Hepatocyte (in vitro differentiated cells): ENCODE measurements at places on chromosomes 2 and 18. TPM values are rescaled to one million over a fixed set of nuclear protein-coding genes. Genes with fewer than 3 reads are reported as not detected.

GRCh38 chr18:59075923-59076322 is 63.8 kb upstream of the SEC11C start:
- H3K36me3 ChIP-seq = no peaks in the 10 kb centered on the region
- H3K4me1 ChIP-seq = no peaks in the 10 kb centered on the region
- DNase-seq = no peak
- H3K4me3 ChIP-seq = no peak overlapping the region

GRCh38 chr2:191526091-191526490 is 151.8 kb upstream of the NABP1 start:
- no peaks in the 10 kb centered on the region for H3K36me3 ChIP-seq
- no peak overlapping the region for H3K27ac ChIP-seq
- H3K27me3 ChIP-seq = no peaks in the 10 kb centered on the region
- H3K4me1 ChIP-seq = no peaks in the 10 kb centered on the region

DNA sequence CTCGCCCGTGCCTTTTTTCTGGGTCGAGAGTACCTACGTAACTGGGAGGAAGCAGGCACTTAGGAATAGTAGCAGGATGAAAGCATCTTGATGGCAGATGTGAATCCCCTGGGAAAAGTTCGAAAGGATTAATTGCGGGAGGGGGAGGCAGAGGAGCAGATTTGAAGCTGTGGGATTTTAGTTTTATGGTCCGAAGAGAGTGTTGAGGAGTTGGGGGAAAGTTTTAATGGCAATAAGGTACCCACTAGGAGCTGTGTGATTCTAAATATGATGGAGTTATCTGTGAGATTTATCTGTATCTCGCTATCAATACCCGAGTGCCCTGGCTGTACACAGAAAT is 1.1 kb downstream of the AGFG1 start:
- peak overlapping the region; percentile 88 for H3K4me3 ChIP-seq
- DNase-seq = no peak
- H3K27ac ChIP-seq = peak overlapping the region; percentile 99
- H3K27me3 ChIP-seq = no peaks in the 10 kb centered on the region
- H3K4me1 ChIP-seq = peaks cover under 1% of the 10 kb centered on the region
- H3K36me3 ChIP-seq = no peaks in the 10 kb centered on the region

- H3K4me3 ChIP-seq = no peak overlapping the region
- H3K27ac ChIP-seq = no peak overlapping the region
- H3K4me1 ChIP-seq = no peaks in the 10 kb centered on the region
- no peak for DNase-seq
- no peaks in the 10 kb centered on the region for H3K36me3 ChIP-seq
- H3K27me3 ChIP-seq = peaks cover 18% of the 10 kb centered on the region
Measured at GRCh38 chr2:99974682-99975375, 167.6 kb downstream of the AFF3 start.

DNA sequence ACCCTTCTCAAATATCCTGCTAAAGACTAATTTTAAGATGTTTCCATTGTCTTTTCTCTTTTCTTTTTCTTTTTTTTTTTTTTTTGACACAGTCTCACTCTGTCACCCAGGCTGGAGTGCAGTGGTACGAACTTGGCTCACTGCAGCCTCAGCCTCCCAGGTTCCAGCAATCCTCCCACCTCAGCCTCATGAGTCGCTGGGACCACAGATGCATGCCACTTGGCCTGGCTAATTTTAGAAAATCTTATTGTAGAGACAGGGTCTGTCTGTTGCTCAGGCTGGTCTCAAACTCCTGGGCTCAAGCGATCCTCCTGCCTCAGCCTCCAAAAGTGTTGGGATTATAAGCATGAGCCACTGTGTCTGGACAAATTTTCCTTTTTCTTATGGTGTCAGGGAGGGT is 167.5 kb downstream of the MCFD2 start:
- H3K4me3 ChIP-seq = no peak overlapping the region
- H3K36me3 ChIP-seq = no peaks in the 10 kb centered on the region
- no peak for DNase-seq
- peaks cover 3% of the 10 kb centered on the region for H3K4me1 ChIP-seq
- H3K27me3 ChIP-seq = no peaks in the 10 kb centered on the region

- H3K36me3 ChIP-seq = no peaks in the 10 kb centered on the region
- no peak for DNase-seq
- peaks cover 7% of the 10 kb centered on the region for H3K4me1 ChIP-seq
- H3K4me3 ChIP-seq = no peak overlapping the region
Measured at GRCh38 chr2:69943843-69944525, 17.4 kb downstream of the ASPRV1 start.

DNA sequence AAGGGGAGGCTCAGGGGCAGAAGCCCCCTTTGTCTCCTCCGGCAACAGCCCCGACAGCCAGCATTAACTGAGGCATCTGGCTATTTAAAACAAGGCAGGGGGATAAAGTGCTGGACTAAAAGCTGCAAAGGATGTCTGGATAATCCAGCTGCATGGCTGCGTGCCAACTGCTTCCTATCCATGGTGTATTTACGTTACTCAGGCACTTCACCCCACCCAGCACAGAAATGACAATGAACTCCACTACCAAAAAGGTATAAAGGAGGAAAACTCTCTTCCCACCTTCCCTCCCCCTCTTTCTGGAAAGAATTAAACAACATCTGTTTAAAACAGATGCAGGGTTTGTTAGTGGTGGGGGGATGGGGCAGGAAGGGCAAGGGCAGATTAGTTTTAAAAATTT is 82.5 kb downstream of the SPRED2 start:
- peaks cover 30% of the 10 kb centered on the region for H3K4me1 ChIP-seq
- H3K4me3 ChIP-seq = no peak overlapping the region
- no peaks in the 10 kb centered on the region for H3K36me3 ChIP-seq

Gene GREB1
- total RNA-seq = 4.0 and 5.7 TPM in 2 replicates

Gene ANKRD53
- total RNA-seq = 0.48 and 0.97 TPM in 2 replicates

Gene PTPRN
- total RNA-seq = 3.5 and 4.6 TPM in 2 replicates
